ENCODE measurements at places on chromosomes 7 and 10.

DNA sequence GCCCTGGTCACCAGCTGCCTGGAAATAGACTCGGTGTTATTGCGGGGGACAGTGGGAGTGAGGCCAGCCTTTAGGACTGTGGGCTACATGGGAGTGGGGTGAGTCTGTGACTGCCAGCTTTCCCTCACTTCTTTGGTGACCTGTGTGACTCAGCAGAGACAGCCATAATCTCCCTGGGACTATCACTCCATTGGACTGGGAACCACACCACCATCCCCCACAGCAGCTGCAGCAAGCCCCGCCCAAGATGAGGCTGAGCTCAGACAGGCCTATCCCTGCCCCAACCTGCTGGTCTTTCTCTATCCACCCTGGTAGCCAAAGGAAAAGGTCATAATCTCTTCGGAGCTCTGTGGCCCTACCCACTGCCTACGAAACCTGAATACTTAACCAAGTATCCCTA lies 263.2 kb downstream of the FZD1 start:
- DNase-seq: no peak

GRCh38 chr7:460374-461116 lies 59.1 kb downstream of the PDGFA start:
- peak; percentile 38 for DNase-seq

DNA sequence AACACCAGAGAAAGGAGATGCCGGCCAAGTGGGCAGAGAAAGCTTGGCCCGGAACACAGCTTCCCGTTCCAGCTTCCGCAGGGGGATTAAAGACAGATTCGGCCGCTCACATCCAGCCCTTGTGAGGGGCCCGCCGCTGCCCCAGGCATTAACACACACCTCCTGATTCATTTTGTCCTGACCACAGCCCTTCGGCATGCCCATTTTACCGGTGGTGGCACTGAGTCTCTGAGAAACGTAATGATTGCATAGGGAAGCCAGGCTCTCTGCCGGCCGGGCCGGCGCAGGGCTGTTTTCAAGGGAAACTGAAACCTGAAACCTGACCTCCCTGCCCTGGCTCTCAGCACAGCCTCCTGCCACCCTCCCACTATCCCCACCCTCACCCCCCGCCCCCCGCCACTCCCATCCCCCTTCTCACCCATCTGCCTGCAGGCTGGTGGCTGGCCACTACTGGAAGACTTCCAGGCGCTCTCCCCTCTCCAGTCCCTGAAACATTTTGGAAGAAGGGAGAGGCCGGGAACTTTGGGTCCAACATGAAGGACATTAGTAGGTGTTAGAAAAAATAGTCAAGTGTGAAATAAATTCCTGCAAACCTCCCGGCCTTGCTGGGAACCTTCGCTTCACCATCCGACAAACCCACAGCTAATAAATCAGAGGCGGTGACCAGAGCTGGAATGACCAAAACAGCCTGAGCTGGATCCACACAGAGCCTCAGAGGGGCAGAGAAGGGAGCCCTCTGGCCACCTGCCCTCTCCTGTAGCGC lies 83.5 kb upstream of the CUX1 start:
- DNase-seq: peak; percentile 55

DNA sequence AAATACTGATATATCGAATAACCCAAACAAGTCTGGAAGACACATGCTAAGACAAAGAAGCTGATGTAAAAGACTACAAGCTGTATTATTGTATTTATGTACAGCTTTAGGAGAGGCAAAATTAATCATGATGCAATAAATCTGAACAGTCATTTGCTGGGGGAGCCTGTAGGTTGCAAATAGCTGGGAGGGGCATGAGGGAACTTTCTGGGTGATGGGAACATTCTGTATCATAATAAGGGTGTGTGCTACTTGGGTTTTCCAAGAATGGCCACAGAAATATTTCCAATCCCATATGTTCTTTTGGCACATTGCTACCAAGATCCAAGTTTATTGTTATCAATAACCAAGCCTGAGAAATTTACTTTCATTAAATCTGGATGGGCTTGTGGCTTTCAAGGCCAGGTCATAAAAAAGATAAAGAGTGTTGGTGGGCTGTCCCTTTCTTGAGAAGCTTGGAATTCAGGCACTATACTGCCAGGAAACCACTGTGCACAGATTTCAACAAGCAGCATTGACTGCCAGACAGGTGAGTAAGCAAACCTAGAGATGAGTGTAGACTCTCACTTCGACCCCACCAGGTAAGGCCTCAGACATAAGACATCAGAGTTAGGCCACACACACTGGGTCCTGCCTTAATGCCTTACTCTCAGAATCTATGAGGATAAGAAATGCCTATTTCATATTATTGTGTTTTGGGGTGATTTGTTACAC lies 629.7 kb upstream of the FZD8 start:
- no peak for DNase-seq

DNA sequence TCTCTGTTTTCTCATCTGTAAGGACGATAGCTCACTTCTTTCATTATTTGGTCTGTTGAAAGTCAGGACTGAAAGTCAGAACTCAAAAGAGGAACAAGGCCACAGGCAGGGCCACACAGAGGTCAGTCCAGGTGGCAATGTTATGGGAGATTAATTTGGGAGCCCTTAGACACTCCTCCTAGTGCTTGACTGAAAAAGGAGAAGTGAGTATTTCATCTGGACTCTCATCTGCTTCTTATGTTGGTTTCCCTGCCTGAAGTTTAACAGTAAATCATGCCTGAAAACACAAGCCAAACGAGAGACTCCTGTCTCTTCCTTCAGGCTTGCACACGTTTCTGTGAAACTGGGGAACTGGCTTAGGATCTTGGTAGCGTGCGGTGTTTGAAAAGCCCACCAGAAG lies 248.5 kb downstream of the BUB3 start:
- DNase-seq: no peak

DNA sequence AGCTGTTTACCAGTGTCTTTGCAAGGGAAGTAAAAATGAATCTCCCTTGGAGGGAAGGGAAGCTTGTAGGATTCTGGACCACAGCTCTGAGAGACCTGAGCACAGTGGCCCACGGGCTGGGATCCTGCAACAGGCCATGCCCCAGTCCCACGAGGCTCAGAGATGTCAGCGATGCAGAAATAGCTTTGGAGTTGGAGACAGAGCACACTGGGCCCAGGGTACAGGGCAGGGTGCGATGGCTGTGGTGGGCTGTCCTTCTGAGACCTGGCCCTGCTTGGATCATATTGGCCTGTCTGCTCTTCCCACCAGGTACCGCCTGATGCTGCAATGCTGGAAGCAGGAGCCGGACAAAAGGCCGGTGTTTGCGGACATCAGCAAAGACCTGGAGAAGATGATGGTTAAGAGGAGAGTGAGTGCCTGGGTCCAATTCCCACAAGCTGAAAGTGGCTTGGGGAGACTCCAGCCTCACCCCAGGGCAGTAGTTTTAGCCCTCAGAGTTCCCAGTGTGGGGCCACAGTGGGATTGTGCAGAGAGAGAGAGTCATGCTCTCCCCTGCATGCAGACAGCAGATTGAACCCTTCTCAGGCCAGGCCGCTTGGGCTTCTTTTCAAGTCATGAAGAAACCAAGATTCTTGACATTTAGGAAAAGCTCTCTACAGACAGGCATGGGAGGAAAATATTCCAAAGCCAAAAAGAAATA lies 13.5 kb upstream of the CSGALNACT2 start:
- DNase-seq: no peak

- peak; percentile 2 for DNase-seq
Measured at GRCh38 chr7:123784263-123784662, 35.5 kb upstream of the WASL start.

- DNase-seq: peak; percentile 20
Measured at GRCh38 chr10:119025776-119026175, 3.7 kb upstream of the NANOS1 start.

- DNase-seq: no peak
Measured at GRCh38 chr10:71211775-71212317, 524 bp upstream of the UNC5B start.

GRCh38 chr10:69636626-69637605 lies 6.9 kb downstream of the FAM241B start:
- peak; percentile 9 for DNase-seq

DNA sequence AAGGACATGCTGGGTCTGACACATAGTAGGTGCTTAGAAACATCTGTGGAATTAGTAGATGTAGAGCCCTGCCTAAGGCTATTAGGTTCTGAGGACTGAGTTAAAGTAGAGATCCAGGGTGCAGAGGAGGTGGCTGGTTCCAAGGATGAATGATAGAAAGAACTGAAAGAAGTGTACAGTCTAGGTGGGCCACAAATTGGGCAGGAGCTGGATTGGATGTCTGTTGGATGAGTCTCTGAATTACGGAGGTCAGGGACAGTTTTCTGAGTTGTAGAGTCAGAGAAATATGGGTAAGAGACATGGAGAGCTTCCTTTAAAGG lies 2.0 kb upstream of the SAMD8 start:
- DNase-seq: no peak

DNA sequence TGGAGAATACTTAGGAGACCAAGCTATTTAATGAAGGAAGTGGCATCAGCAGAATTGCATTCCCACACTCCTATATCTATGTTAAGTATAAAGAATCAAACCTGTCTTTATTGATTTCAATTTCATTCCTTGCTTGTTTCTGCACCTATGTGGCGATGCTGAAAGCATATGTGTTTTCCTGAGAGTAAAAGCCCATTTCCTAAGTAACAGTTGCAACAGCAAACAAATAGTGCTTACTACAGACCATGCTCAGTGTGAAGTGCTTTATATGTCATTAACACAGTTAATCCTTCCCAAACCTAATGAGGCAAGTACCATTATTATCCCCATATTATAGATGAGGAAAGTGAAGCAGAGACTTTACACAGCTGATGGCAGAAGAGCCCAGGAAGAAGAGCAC lies 552.1 kb downstream of the PARD3 start:
- DNase-seq: peak; percentile 9

DNA sequence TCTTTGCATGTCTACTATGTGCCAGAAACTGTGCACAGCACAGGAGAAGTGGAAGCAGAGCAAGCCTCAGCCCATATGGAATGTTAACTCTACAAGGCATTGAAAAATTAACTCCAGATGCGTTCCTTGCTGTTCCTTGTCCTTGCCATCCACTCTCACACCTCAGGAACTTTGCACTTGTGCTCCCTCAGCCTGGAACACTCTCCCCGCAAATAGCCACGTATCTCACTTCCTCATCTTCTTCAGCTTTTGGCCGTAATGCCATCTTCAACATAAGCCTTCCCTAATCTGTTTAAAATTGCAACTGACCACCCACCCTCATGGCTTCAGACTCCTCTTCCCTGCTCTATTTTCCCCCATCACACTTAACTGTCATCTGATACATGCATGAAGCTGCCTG lies 83.2 kb upstream of the CAPZA2 start:
- no peak for DNase-seq

GRCh38 chr10:117938104-117938503 lies 108.6 kb downstream of the RAB11FIP2 start:
- DNase-seq: no peak

GRCh38 chr7:16423761-16424160 lies 2.4 kb upstream of the CRPPA start:
- DNase-seq: no peak

DNA sequence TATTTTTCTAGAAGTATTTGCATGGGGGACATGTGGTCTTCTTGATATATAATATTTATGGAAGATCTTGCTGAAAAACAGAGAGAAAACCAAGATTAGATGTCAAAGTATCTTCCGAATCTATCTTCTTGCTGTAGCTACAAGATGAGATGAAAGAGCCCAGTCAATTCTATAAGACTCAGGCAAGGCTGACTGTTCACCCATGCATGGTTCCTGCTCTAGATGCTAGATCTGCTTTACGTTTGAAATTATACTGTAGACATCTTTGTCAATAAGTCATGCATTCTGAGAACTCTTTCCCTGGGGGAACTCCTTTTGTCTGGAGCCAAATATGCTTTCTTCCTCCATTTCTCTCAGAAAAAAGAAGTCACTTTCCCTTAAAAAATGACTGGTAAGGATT lies 1292.0 kb downstream of the XPNPEP1 start:
- no peak for DNase-seq

DNA sequence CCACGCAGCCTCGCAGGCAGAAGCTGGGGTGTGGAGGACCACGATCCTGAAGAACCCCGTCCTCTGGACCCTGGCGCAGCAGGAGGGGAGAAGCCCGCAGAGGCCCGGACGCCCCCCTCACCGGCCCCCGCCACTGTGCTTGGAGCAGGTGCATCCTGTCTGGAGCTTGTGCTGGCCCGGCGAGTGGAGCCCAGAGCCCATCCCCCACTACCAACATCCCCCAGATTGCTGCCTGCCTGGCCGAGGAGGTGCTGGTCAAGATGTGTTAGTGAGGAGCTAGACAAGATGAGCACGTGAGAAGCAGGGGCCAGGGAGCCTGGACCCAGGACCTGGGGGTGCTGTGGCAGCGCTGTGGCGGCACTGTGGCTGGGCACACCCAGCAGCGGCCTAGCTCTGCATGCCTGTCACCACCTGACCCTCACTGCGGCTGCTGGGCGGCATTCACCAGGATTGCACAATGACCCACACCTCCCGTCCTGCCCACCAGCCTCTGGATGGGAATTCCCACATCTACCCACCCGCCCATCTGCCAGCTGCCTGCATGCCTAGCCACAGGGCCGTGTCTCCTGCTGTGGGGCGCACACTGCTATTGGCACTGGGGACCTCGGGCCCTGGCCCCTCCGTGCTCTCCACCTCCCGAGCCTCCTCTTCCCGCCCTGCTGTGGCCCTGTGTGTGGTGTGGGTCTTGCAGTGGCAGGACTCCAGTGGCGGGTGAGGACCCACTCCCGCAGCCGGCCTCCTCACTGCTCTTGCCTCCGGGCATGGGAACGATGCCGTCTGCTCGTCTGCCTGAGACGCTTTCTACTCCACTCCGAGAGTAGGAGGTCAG lies 11.8 kb downstream of the GPR146 start:
- no peak for DNase-seq

DNA sequence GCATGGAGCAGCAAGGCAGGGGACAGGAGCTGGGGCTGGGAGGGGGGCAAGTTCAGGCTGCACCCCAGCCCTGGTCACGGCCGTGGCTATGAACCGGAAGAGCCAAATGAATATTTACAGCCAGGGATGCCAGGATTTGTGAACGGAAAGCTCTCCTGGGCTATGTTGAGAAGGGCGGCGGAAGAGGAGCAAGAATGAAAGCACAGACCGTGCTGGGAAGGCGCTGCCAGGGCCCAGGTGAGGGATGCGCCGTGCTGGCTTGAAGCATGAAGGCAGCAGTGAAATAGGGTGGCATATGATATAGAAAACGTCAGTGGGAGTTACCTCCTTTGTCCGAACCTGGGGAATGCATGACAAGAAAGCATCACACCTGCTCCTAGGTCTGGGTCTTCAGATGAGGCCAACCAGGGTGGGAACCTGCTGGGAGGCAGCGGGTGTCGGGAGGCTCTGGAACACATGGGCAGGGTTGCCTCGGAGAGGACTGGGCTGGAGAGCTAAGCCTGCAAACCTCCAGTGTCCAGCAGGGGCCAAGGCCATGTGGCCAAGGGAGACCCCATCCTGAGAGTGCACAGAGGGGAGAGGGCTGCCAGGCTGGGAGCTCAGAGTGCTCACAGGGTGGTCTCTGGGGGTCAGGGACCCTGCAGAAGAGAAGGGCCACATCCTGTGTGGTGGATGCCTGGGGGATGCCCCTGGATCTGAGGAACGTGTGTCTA lies 120.6 kb upstream of the TCERG1L start:
- DNase-seq: no peak

- DNase-seq: no peak
Measured at GRCh38 chr7:157922576-157922975, 585.8 kb downstream of the DNAJB6 start.
